CD4-positive, alpha-beta T cell treated with Interleukin-2 at 100 ng/mL for 4 hours (primary cell): ENCODE measurements at places on chromosomes 2 and 18.

DNA sequence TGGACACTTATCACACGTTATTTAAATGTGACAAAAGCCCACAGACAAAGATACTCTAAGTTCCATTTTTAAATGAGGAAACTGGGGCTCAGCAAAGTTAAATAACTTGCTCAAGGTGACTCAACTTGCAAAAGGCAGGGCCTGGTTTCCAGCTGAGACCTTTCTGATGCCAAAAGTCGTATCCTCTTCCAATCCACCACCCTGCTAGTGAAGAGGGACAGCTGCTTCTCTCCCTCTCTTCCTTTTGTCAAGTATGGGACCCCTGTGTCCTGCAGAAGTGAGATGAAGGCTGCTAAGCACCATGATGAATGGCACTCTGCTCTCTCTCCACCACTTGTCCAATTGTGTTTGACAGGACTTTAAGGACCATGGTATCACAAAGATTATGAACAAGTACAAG, 140.9 kb downstream of the DYM start:
- no peak for DNase-seq

DNA sequence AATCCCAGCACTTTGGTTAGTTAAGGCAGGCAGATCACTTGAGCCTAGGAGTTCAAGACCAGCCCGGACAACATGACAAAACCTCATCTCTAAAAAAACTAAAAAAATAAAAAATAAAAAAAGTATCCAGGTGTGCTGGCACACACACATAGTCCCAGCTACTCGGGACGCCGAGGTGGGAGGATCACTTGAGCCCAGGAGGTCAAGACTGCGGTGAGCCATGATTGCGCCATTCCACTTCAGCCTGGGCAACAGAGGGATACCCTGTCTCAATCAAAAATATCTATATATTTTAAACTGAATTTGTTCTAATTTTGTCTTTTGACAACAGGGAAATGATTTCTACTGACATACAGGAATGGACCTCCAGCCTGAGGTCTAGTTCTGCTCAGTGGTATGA, 73.3 kb upstream of the MBOAT2 start:
- DNase-seq, result no peak

DNA sequence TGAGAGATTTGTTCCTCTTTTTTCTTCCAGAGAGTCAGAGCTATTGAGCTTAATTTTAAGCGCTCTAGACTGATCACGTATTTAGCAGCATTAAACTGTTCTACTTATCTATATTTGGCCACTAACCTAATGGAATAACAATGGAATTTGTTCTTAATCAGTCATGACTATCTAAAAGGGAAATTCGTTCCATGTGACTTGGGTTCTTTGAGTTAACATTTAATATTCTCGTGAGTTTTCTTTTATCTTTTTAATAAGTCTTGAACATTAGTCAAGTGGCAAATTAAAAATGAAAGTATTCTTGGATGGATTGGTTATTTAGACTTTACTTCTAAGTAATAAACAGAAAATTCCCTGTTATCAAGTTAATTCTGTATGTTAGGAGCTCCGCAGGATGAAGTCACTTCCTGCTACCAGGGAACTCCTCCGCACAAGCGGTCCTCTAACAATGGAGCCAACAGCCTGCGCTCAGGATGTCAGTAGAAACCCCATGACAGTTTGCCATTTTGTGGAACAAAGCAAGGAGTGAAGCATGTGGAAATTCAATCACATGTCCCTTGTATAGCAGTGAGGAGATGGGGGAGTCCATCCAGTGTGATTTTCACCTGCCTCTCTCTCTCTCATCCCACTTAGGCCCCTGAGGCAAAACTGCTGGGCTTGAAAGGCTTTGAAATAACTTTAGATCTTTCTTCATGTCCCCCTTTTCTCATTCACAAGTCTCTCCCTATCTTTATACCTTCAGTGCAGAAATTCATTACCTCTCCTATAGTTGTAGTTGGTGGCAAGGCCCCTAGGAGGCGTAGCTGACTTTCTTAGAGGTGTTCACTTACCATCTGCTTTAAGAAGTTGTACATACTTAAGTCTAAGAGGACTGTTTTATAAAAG, 138.1 kb downstream of the WDR7 start:
- peak; percentile 2 for DNase-seq

- peak; percentile 95 for DNase-seq
Measured at GRCh38 chr2:189783927-189784867, at the start of the genes ORMDL1 and PMS1. TSS of gene ORMDL1 (minus strand) at chr2:189784339. CDS start at chr2:189782595, 1,744 bp downstream. TSS of gene PMS1 (plus strand) at chr2:189784450. CDS start at chr2:189791810, 7,360 bp downstream.

GRCh38 chr18:58570360-58571064, 58.4 kb downstream of the ALPK2 start:
- no peak for DNase-seq

DNA sequence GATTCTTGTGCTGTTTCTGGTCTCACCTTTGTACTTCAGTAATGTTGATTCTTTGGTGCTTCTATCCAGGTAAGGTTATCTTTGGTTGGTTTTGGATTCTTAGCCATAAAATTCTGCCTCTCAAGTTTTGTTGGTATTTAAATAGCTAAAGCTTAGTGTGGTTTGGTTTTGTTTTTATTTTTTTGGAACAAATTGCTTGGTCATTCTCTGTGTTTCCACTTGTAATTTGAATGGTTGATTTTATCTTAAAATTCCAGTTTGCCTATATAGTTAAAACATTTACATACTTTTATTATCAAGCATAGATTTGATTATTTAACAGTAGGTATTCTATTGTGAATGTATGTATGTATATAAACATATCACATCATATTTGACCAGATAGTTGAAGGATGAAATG, 6.6 kb downstream of the NCOA1 start:
- DNase-seq, result no peak
